ENCODE measurements at places on chromosomes 4 and X. TPM values are rescaled to one million over a fixed set of nuclear protein-coding genes. Genes with fewer than 3 reads are reported as not detected.

The ARX gene
- 0.84 TPM for total RNA-seq

The PTCHD1 gene
- 1.6 TPM for total RNA-seq

The NIPAL1 gene
- total RNA-seq = 38.7 TPM

- DNase-seq = peak; percentile 7
Observed at GRCh38 chrX:2627272-2627867, 63.7 kb upstream of the CD99 start.

- no peak for DNase-seq
Observed at GRCh38 chrX:25025615-25026014, 9.8 kb upstream of the ARX start.

GRCh38 chrX:39465467-39465866, 632.3 kb downstream of the BCOR start:
- no peak for DNase-seq

DNA sequence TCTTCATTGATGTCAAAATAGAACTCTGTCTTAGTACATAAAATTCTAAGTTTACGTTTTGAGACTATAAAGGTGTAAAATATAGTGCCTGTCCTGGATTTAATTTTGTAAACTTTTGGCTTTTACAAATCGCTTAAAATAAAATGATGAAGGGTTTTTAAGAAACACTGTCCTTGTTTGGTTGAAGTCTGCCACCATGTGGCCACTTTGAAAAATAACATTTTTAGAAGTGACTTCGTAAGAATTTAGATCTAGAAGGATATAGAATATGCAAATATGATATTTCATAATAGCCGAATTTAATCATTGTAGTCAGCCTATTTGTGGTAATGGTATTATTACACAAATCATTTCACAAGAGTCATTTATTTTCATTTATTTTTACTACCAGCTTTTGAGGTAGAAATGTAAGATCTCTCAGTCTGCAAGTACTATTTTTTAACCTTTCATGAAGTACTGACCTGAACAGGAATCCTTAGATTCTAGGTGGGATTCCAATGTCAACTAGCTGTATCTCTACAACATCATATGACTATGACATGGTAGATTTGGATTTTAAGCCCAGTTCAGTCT, 31.0 kb upstream of the FAT4 start:
- no peak for DNase-seq

- DNase-seq = no peak
Observed at GRCh38 chr4:187550256-187550950, 445.2 kb upstream of the ZFP42 start.

DNA sequence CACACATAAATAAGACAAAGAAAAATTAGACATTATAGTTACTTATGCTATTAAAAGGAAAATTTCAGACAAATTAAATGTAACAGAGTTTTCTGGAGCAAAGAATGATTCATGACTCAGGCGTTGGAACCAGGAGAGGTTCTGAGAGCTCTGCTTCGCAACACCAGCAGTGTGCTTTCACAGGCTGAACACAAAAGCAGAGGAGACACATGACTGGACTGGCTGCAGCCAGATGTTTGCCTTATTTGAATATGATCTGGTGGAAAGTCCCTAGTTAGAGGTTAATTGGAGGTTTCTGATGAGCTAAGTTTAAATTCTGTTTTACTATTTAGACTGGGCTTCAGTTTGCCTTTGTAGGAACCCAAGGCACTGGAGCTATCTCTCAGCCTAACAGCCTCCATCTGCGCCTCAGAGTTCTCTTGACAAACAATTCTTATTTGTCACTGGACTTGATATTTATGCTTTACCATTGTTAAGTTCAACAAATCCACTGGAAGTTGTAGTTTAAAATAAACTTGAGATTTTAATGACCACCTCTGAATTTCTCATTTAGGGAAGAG, 16.2 kb downstream of the BOD1L1 start:
- DNase-seq = no peak

DNA sequence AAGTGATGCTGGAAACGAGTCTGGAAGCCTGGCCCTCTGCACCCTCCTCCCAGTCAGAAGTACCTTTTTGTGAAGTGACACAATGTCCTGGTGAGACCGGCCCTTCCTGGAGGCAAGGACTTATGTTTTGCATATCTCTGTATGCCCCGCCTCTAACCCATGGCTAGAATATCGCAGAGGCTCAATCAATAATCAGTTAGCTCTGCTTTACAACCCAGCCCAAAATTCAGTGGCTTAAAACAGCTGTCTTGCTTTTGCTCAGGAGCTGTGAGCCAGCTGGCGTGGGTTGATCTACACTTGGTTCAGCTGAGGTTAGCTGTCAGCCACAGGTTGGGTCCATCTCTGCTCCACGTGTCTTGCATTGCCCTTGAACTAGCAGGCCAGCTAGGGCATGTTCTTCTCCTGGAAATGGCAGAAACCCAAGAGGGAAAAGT, 98.8 kb upstream of the METTL14 start:
- no peak for DNase-seq

- DNase-seq = no peak
Observed at GRCh38 chr4:10002278-10002677, 19.0 kb downstream of the SLC2A9 start.

- DNase-seq = peak; percentile 33
Observed at GRCh38 chr4:46329118-46329976, 60.6 kb downstream of the GABRA2 start.
